Pancreas (tissue), 10 donors: ENCODE measurements at places on chromosomes 6 and 20. TPM values are rescaled to one million over a fixed set of nuclear protein-coding genes. Genes with fewer than 3 reads are reported as not detected.

Gene SLC17A2
- not detected for total RNA-seq

Gene HLA-F
- total RNA-seq = 13.4 TPM

Gene SYCP2
- 4.7 TPM for total RNA-seq

Gene HAO1
- total RNA-seq = 0.24 TPM

Gene SLA2
- total RNA-seq = 0.34 TPM

Gene IPCEF1
- total RNA-seq = 1.9 TPM

Gene CD93
- 18.2 TPM for total RNA-seq

Gene DNAH8
- total RNA-seq = not detected

Gene KCNK16
- total RNA-seq = 7.9 TPM

Gene FILIP1
- 1.6 TPM for total RNA-seq

- no peak overlapping the region for H3K27ac ChIP-seq
- H3K27me3 ChIP-seq = no peaks in the 10 kb centered on the region
- no peaks in the 10 kb centered on the region for H3K4me1 ChIP-seq
- DNase-seq = no peak
- no peak overlapping the region for H3K4me3 ChIP-seq
Measured at GRCh38 chr6:35291491-35291890, 6.1 kb upstream of the DEF6 start.

DNA sequence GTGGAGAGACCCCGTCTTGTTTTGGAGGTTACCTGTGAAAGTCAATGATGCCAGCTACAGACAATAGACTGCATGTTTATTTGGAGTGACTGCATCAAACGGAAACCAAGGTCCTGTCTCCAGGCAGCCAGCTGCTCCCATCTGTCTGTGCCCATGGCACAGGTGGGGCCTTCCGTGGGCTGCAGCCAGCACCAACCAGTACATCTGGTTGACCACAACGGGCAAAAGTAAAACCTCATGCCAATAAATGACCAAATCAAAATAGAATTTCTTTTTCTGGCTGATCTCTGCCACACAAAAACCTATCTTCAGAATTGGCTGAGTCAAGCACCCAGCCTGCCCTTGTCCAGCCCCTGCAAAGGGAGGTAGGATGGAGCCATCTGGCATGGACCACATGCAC is 33.5 kb downstream of the DLL1 start:
- H3K36me3 ChIP-seq = no peaks in the 10 kb centered on the region
- peaks cover 10% of the 10 kb centered on the region for H3K4me1 ChIP-seq
- H3K27me3 ChIP-seq = no peaks in the 10 kb centered on the region
- H3K4me3 ChIP-seq = no peak overlapping the region
- DNase-seq = no peak

DNA sequence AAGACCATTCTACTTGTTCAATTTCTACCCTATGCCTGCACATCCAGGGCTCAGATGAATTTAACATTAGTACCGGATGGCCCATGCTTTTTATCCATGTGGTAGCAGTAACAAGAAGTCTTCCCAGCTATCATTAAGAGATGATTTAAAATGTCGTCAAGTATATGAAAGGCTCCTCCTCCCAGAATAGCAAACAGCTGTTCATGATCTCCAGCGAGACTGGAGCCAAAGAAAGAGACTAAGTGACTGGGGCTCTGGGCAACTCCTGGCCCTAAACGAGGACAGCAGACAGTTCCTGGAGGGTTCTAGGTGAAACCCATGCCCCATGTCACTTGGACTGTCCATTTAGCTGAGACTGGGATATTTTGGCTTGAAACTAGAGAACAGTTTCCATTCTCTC is 160.8 kb downstream of the CDC5L start:
- no peak overlapping the region for H3K27ac ChIP-seq
- no peaks in the 10 kb centered on the region for H3K4me1 ChIP-seq
- H3K4me3 ChIP-seq = no peak overlapping the region
- no peak for DNase-seq
- no peaks in the 10 kb centered on the region for H3K27me3 ChIP-seq

DNA sequence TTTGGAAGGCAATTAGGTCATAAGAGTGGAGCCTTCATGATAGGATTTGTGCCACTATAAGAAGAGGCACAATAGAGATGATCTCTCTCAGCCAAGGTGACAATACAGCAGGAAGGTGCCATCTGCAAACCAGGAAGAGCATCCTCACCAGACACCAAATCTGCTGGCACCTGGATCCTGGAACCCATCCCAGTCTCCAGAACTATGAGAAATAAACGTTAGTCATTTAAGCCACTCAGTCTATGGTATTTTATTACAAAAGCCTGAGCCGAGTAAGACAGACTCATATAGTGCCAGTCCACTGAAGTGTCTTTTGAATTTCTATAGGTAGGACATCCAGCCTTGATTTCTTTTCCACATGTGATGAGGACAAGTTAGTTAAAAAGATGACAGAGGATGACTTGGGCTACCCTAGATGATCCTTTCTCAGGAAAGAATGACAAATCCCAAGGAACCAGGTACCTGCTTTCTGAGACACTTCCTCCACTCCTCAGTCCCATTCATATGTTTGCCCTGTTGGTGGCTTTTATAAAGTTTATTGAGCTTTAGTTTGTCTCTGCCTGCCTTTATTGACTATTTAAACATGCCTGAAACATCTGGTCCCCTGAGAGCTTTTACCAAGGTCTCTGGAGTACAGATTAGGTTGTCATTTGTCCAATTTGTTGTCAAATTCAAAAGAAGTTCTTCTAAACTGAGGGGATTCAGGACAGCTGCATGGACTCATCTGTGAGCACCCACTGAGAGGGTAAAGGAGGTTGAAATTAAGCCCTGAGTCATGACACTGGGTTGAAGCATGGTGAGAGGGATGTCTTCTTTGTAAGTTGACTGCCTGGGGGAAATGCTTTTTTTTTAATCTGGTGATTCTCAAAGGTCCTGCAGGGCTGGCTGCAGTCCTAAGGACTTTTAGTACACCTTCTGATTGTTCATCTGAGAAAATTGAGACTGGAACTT is 165.0 kb upstream of the PLCB4 start:
- H3K4me3 ChIP-seq = no peak overlapping the region
- no peaks in the 10 kb centered on the region for H3K27me3 ChIP-seq

- H3K27me3 ChIP-seq = no peaks in the 10 kb centered on the region
- no peak for DNase-seq
- H3K4me1 ChIP-seq = no peaks in the 10 kb centered on the region
Measured at GRCh38 chr6:37916675-37917074, 97.1 kb downstream of the ZFAND3 start.

GRCh38 chr20:48635791-48636267 is 192.0 kb downstream of the PREX1 start:
- no peak overlapping the region for H3K27ac ChIP-seq
- no peaks in the 10 kb centered on the region for H3K36me3 ChIP-seq
- H3K4me3 ChIP-seq = no peak overlapping the region
- H3K4me1 ChIP-seq = no peaks in the 10 kb centered on the region
- DNase-seq = no peak

GRCh38 chr6:140321891-140322290 is 947.4 kb upstream of the CITED2 start:
- H3K27me3 ChIP-seq = no peaks in the 10 kb centered on the region
- H3K4me1 ChIP-seq = peaks cover 19% of the 10 kb centered on the region
- no peak overlapping the region for H3K27ac ChIP-seq
- H3K36me3 ChIP-seq = no peaks in the 10 kb centered on the region

DNA sequence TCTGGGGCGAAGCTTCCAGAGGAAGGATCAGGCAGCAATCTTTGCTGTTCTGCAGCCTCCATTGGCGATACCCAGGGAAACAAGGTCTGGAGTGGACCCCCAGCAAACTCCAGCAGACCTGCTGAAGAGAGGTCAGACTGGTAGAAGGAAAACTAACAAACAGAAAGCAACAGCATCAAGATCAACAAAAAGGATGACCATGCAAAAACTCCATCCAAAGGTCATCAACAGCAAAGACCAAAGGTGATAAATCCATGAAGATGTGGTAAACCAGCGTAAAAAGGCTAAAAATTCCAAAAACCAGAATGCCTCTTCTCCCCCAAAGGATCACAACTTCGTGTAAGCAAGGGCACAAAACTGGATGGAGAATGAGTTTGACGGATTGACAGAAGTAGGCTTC is 252.8 kb downstream of the PHF3 start:
- no peak overlapping the region for H3K4me3 ChIP-seq
- no peaks in the 10 kb centered on the region for H3K36me3 ChIP-seq
- H3K27ac ChIP-seq = no peak overlapping the region
- DNase-seq = no peak

DNA sequence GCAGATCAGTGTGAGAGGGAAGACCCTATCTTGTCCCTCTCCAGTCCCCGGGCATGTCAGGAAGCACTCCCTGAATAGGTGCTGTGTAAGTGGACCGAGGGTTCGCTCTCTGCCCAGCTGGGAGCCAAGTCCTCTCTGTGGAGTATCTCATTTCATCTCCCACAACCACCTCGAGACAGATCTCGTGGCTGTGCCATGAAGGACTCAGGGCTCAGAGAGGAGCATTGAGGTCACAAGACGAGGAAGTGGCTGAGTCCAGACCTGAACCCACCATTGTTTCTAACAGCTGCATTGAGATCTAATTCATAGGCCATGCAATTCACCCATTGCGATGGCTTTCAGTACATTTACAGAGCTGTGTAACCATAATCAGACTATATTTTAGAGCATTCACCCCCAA is 34.7 kb upstream of the STX16 start:
- H3K4me1 ChIP-seq = no peaks in the 10 kb centered on the region
- no peaks in the 10 kb centered on the region for H3K27me3 ChIP-seq
- H3K27ac ChIP-seq = no peak overlapping the region
- no peak overlapping the region for H3K4me3 ChIP-seq
- DNase-seq = no peak
- H3K36me3 ChIP-seq = no peaks in the 10 kb centered on the region

- H3K36me3 ChIP-seq = no peaks in the 10 kb centered on the region
- no peaks in the 10 kb centered on the region for H3K27me3 ChIP-seq
- no peaks in the 10 kb centered on the region for H3K4me1 ChIP-seq
- no peak overlapping the region for H3K27ac ChIP-seq
Measured at GRCh38 chr6:113306552-113307145, 550.5 kb upstream of the MARCKS start.

DNA sequence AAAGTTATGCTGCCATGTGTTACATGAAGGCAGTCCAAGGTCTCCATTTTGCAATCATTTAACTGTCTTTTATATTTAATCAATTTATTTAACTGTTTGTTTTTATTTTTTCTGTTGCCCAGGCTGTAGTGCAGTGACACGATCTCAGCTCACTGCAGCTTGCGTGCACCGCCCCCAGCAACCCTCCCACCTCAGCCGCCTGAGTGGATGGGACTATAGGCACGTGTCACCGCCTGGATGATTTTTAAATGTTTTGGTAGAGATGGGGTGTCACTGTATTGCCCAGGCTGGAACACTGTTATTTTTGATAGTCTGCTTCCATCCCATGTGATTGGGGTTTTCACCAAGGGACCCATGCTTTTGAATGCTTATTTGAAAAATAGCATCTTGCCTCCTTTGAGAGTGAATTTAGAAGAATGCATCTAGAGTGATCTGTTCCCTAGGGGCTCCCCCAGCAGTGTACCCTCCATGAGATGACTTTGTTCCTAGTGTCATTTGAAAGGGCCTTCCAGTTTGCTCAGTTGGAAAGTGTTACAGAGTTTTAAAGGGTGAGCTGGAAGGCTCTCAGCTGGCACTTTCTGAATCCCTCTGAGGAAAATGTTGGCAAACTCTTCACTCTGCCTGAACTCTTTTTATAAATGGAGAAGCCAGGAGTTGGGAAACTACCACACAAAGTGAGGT is 143.4 kb downstream of the JARID2 start:
- DNase-seq = no peak
- no peak overlapping the region for H3K4me3 ChIP-seq
- no peak overlapping the region for H3K27ac ChIP-seq
- H3K36me3 ChIP-seq = no peaks in the 10 kb centered on the region
- no peaks in the 10 kb centered on the region for H3K4me1 ChIP-seq

DNA sequence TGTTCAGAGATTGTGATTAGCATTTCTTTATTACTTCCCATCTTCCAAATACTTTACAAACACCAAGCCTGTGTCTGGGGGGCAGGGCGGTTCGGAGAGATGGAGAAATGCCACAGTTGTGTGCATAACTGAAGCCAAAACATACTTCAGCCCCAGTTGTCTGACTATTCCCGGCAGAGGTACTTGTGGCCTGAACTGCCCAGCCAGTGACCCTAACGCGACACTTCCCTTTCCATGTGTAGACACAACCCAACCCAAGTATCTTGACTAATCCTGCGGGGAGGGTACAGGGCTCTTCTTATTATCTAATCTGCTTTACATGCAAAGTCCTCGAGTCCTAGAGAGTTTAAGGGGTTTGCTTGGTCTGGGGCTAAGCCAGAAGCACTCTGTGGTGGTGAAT is 46.2 kb downstream of the ISM1 start:
- no peaks in the 10 kb centered on the region for H3K4me1 ChIP-seq
- H3K36me3 ChIP-seq = no peaks in the 10 kb centered on the region
- H3K4me3 ChIP-seq = no peak overlapping the region
- DNase-seq = no peak
